OCI-LY7 (cell line): ENCODE measurements at places on chromosomes 5 and 9.

DNA sequence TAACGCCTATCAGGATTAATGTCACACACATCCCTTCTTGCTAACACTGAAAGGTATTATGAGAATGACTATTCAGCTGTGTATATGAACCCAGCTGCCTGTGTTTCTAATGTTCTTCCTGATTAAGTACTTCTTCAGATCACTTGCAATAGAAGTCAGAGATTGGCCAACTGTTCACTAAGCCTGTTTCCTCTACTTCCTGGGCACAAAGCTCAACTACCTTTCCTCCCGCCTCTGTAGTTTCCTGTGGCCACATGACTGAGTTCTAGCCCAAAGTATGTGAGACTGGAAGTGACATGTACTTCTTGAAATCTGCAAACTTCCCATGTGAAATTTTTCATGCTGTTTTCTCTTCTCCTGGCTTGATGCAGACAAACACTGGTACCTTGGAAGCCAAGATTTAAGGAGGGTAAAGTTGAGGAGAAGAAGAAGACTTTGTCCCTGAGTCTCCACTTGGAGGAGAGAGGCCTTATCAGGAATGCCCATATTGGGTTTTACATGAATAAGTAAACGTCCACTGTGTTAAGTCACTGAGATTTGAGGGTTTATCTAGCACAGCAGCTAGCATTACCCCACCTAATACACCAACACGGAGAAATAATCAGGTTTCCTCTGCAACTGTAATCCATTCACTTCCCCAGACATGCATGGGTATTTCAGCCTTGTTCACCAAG, 58.6 kb downstream of the SLIT3 start:
- no peak for DNase-seq

DNA sequence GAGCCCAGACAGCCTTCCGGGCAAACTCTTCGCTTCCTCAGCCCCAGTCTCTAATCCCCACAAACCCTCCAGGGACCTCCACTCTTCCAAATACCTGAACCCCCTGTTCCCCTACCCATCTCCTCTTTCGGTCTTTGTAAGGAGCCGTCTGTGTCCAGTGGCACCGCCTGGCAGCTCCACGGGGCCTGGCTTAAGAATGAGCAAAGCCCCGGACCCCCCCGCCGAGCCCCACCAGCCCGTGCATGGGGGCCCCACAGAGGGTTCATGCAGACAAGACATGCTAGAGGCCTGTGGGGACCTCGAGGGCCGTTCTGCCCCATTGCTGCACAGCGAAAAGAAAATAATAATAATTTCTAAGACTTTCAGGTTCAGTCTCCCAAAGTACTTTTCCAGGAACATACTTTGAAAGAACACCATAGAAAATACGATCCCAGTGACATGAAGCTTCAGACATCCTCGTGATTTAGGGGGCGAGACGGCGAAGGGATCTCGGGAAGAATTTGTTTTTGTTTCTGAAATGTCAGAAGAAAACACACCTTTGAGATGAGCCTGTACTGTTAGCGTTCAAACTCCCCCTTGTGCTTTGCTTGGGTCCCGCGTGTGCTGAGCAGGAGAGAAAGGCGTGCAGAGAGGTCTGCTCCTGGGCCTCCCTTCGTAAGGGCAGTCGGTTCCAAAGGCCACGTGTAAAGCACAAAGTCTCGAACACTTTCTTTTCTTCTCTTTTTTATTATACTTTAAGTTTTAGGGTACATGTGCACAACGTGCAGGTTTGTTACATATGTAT, 49.2 kb downstream of the IRX2 start:
- no peak for DNase-seq

DNA sequence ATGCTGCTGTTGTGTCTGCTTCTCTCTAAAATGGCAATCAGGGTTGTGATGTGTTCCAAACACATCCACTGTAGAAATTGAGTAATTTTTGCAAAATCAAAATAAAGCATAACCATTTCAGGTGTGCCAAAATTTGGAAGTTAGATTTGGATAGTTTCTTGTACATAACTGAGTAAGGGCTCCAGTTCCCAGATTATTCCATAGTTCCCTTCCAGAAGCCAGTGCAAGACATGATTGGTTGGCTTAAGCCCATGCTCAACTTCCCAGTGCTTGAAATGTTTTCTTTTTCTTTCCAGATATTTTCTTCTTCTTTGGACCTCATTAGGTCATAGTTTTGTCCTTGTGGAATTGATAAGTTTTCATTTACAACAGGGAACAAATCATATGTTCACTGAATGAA, 64.2 kb downstream of the SNCAIP start:
- DNase-seq: no peak

DNA sequence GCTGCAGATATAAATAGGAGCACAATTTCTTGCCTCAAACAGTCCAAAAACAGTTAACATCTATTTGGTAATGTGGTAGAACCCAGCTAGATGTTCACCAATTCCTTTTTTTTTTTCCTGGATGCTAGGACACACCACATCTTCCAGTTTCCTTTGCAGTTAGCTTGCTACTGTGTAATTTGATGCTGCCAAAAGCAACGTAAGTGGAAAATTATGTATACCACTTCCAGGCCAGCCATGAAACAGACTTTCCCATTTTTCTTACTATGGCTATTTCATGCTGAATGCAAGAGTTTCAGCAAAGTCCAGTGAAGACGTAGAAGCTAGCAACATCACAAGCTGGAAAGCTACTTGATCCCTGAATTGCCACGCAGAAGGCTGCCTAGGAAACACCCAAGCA, 667.2 kb downstream of the TLE1 start:
- DNase-seq: no peak

GRCh38 chr5:88683506-88684135, 199.4 kb downstream of the MEF2C start:
- DNase-seq: no peak

GRCh38 chr5:158496624-158497023, 603.1 kb downstream of the EBF1 start:
- no peak for DNase-seq

GRCh38 chr5:54317511-54318260, 7.3 kb upstream of the ARL15 start:
- no peak for DNase-seq

- no peak for DNase-seq
Measured at GRCh38 chr5:157578079-157578780, 2.7 kb upstream of the ADAM19 start.

GRCh38 chr5:146564007-146564762, 48.2 kb upstream of the GPR151 start:
- DNase-seq: no peak

DNA sequence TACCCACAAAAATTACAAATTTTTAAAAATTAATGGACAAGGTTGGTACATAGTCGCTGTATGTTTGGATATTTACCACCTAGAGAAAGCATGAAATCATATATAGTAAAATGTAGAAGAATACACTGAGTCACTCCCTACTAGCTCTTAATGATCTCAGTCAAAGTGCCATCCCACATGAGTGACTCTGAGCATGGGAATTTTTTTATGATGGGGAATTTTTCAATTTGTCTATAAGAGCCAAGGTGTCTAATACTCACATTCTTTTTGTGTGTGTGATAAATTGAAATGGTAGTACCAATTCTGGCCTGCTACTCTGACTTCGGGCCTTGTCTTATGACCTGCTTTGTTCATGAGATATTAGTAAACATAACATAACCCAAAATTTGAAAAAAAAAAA, 483.2 kb downstream of the CDH10 start:
- no peak for DNase-seq

DNA sequence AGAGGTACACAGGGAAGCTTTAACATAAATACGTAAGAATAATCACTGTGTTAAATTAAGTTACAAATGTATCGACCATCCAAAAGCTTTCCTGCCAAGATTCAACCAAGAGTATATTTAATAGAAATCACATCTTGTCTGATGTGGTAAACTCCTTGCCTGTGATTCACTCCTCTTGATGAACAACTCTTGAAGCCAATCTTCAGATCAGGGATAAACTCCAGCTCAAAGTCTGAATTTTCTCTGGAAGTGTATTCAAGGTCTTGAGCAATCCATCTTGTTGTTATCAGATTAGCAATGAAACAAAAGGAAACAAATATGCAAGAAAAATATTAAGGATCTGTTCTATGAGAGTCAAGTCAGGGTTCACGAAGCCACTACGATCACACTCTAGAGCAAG, 170.0 kb upstream of the ADAMTS16 start:
- no peak for DNase-seq

DNA sequence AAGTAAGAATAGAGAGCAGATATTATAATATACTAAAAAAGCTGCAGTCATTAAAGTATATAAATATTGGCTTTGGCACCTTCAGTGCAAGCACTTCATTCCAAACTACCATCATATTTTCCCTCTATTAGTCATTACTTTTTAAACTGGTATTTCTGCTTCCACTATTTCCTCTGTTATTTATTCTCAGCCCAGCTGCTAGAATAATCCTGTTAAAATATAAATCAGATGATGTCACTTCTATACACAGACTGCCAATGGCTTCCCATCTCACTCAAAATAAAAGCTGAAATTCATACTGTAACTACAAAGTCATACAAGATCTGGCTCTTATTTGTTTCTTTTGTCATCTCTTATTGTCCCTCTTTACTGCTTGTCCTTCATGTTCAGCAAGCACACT, 432.9 kb downstream of the TLE4 start:
- no peak for DNase-seq

DNA sequence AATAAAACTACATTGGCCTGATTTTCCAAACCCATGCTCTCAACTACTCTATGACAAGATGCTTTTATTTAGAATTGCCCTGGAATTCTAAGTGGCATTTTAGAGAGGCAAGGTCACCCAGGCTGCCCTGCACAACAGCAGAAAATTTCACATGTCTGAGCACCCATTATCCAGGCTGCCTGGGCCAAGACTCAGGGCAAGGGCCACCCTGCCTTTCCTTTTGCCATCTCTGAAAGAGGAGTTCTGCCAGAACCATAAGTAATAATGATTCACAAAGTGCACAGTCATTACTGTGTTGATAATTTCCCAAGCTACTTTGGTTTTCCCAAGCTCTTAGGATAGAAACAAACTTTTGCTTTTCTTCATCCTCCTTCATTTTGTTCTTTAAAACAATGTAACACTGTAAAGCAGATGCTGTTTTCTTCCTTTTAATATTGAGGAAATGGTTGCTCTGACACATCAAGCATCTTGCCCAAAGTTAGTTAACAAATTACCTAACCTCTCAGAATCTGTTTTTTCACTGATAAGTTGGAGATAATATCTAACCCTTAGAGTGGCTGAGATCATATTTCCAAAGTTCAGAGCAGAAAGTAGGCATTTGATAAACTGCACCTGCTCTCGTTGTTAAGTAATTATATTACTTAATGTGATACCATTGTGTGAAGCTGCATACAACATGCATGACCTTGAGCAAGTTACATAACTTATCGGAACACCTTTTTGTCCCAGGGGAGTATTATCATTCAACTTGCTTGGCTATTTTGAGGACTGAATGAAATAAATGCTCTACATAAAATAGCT, 325.6 kb downstream of the PRELID2 start:
- no peak for DNase-seq

- no peak for DNase-seq
Measured at GRCh38 chr5:675871-676698, 17.1 kb downstream of the TPPP start.

DNA sequence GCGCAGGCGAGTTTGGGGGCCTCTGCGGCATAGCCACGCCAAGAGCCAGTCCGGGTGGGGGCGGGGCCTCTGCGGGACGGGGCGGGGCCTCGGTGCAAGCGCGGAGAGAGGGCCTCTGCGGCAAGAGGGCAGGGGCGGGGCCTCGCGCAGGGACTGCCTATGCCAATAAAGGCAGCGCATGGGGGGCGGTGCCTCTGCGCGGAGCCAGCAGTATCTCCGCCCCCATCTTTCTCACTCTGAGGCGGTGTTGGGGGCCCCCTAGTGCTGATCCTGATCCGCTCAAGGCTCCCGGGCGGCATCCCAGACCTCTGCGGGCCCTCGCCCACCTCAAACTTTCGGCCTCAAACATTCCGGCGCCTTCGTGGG, 9.2 kb upstream of the GPRIN1 start:
- peak; percentile 91 for DNase-seq

DNA sequence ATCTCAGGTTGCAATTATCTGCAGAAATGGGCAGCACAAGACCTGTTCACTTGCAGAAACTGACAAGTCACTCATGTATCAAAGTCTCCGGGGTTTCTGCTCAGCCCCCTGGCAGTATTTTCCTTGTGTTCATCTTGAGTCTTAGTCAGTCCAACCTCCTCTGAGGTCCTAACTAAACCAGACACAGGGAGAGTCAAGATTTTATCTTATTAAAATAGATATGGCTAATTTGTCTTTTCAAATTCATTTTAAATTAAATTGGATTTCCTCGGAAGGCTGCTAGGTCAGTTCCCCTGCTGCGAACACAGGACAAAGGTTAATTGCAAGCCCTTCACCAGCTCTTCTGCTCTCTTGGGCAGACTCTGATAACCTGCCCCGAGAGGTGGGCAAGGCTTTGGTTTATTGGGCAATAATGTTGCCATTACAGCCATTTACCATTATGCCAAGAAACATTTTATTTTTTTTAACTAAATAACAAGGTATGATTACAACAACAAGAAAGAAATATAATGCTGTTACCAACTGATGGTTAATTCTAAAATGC, 103.5 kb downstream of the MAPKAP1 start:
- no peak for DNase-seq

DNA sequence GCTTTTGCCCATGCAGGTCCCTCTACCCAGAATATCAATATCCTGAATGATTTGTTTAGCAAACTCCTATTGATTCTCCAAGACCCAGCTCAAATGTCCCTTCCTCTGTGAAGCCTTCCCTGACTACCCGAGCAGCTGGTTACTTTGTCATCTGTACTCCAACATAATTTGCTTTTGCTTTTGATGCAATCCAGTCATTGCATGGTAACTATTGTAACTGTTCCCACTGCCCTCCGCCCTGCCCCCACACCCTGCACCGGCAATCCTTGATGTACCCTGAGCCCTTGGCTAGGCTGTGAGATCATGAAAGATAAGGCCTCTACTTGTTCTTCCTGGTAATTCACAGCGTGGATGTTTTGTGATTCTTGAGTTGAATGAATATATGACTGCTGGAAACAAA, 119.9 kb upstream of the BOD1 start:
- DNase-seq: no peak

DNA sequence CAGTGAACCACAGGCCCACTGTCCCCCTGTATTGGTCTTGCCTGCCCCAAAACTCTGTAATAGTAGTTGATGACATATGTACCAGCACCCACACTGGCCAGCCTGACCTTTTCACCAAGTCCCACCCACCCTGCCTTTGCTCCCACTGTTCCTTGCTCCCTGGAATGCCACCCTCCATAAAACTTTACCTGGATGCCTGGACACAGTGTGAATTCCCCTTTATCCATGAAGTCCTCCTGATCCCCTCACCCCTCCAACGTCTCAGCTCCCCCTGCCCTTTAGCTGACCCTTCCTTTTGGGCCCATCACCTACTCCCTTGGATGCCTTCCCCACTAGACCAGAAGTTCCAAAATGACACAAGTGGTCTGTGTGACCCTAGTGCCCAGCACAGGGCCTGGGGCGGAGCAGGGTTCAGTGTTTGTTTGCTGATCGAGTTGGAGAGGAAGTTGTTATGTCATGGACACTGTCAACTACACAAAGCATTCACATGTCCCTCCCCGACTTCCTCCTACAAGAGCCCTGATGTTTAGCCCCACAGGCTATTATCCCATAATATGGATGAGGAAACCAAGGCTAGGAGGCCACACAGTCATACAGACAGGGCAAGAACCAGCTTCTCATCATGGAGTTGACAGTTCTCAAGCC, 16.1 kb downstream of the AMBP start:
- DNase-seq: no peak
